Activated CD8-positive, alpha-beta memory T cell treated with anti-CD3 and anti-CD28 coated beads for 1 hour (primary cell): ENCODE measurements at places on chromosomes 3 and 15.

GRCh38 chr15:39855400-39855799, 64.7 kb downstream of the GPR176 start:
- DNase-seq = no peak

- DNase-seq = no peak
Measured at GRCh38 chr15:79025201-79025600, 65.4 kb downstream of the RASGRF1 start.

DNA sequence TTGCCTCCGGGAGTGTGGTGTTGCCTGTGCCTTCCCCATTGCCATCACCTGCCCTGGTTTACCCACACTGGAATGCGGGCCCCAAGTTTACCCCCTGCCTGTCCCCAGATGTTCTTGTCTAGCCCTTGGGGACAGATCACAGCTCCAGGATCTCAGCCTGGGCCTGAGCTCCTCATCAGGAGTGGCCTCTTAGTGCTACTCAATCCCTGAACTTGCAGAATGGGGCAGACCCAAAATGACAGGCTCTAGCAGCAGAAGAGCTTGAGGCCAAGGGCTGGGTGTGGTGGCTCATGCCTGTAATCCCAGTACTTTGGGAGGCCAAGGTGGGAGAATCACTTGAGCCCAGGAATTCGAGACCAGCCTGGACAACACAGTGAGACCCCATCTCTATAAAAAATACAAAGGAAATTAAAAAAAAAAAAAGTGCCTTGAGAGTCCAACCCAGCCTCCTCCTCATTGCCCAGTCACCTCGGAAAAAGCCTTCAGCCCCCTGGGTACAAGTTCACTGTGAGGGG, 3.8 kb downstream of the CHAC1 start:
- DNase-seq = no peak

GRCh38 chr3:11720917-11721411, 77.2 kb upstream of the VGLL4 start:
- no peak for DNase-seq

DNA sequence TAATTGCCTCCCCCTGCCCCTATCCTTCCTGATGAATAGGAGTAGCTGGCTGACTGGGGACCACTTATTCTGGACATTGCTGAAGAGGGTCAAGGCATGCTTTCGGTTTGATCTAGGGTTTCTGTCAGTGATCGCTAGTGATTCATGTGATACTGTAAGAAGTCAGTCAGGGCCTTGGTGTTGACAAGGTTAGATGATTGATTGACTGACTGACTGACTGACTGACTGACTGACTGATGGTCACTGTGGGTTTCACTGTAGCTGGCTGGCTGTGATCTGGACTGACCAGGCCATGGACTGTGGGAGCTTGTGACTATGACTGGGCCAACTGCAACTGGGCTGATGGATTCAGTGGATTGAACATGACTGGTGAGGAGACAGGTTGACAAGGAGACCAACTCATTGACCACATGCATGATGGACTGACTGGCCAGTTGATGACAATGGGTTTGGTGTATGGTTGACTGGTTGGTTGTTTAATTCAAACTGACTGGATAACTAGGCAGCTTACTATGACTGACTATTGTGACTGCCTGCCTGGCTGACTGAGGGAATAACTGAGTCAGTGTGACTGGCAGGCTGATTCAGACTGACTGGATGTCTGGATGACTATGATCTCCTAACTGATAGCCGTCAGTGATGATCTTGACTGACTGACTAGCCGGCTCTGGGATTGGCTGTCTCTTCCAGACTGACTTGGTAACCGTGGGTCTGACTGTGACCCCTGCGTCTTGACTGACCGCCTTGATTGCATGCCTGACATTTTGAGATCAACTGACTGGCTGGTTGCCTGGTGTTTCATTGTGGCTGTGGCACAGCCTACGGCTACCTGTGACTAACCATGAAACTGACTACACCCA, 509.9 kb downstream of the SHQ1 start:
- DNase-seq = no peak

GRCh38 chr3:72655131-72655551, 193.1 kb downstream of the SHQ1 start:
- DNase-seq = no peak

GRCh38 chr3:13057282-13058040, 15.8 kb downstream of the IQSEC1 start:
- DNase-seq = no peak

GRCh38 chr3:195163719-195164572, 107.0 kb downstream of the XXYLT1 start:
- no peak for DNase-seq

DNA sequence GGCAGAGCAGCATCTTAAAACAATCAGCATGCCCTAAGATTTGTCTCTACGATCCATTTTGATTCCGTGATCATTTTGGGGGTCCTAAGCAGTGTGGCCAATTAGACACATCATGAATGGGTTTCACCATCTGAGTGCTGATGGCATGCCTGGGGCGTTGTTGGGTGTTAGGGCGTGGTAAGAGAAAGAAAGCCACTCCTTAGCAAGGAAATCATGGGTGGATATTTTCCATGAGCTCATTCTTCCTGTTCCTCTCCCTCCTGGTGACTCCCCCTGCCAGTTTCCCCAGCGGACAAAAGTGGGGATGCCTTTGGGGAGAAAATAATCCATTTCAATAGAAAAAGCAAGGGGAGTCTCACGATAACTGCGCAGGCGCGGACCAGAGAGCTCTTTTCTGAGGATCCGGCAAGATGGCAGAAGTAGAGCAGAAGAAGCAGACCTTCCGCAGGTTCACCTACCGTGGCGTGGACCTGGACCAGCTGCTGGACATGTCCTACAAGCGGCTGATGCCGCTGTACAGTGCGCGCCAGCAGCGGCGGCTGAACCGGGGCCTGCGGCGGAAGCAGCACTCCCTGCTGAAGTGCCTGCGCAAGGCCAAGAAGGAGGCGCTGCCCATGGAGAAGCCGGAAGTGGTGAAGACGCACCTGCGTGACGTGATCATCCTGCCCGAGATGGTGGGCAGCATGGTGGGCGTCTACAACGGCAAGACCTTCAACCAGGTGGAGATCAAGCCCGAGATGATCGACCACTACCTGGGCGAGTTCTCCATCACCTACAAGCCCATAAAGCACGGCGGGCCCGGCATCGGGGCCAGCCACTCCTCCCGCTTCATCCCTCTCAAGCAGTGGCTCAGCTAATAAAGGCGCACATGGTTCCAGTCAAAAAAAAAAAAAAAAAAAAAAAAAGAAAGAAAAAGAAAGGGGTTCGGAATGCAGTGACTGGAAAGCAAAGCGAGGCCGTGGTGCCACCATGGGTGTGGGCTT, 301.8 kb downstream of the LRTM1 start:
- no peak for DNase-seq

GRCh38 chr3:101853982-101854381, 4.7 kb downstream of the NFKBIZ start:
- DNase-seq = no peak

GRCh38 chr15:66900586-66901310, 164.7 kb upstream of the SMAD3 start:
- no peak for DNase-seq

- DNase-seq = no peak
Measured at GRCh38 chr3:54901906-54902685, 25.8 kb downstream of the LRTM1 start.

DNA sequence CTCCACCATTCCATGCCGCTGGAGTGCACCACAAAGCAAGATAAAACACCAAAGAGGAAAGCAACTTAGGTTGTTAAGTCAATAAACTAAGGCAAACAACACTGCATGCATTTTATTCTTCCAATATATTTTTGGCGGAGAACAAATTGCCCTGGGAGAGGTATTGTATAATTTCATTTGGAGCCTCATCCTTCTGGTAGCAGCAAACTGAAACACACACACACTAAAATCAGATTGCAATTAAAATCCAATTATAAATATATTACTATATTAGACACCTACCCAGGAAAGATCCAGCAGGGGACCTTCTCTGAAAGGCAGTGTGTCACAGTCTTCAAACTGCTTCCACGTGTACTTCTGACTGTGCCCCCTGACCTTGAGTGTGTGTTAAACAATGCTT, 102.3 kb downstream of the RORA start:
- DNase-seq = no peak

DNA sequence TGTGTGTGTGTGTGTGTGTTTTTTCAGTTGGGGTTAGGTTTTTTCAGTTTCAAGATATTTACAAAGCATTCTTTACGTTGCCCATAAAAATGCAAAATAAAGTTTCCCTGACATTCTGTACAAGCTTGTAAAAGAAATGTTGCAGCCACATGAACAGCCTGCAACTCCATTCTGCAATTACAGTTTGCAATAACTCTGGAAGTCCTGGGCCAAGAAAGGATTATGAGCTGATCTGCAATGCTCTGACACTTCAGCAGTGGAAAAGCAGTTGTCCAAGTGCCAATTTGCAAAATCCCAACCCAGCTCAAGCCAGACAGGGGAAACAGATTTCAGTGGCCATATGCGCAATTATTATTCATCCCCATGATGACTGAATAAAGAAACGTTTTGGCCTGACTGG, 322.1 kb downstream of the MEX3B start:
- DNase-seq = no peak

- no peak for DNase-seq
Measured at GRCh38 chr3:177108648-177109047, 88.6 kb downstream of the TBL1XR1 start.

DNA sequence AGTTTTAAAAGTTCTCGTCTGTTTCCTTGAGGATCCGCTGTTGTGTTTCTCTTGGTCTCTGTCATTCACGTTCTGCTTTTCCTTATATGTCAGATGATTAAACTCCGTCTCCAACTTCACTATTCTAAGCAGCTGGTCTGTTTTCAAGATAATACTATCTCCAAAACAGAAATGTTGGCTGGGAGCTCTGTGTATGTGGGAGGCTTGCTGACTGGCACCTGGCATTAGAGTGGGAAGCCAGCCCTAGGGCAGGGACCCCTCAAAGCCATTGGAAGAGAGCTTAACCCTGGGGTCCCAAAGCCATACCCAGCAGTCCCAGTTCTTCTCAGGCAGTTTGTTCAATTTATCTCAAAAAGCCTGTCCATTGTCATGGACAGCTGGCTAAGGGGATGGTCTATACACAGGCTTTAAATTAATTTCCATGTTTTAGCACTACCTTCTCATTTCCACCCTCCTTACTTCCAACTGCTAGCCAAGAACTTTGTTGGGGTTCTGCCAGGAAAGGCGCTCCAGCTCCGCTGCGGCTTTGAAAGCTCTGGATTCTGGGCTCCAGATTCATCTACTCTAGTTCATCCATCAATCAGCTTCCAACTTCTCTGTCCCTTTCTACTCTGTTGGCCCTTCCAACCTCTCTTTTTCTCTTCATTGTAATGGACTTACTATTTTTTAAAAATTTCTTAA, 9.2 kb downstream of the BTBD1 start:
- no peak for DNase-seq

DNA sequence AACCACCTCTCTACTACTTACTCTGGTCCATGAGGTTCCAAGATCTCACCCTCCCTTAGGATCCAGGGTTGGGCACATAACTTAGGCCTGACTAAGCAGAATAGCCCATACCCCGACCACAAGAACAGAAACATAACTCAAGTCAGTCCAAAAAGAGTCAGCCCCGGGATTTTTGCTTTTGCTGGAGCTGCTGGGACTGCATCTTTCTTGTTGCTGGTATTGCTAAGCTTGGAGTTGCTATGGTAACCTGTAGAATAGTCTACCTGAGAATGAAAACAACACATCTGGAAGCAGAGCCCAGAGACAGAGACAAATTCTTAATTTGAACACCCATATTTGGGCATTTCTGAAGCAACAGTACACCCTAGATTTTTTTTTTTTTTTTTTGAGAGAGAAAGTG, 6.5 kb downstream of the RUBCN start:
- DNase-seq = no peak

DNA sequence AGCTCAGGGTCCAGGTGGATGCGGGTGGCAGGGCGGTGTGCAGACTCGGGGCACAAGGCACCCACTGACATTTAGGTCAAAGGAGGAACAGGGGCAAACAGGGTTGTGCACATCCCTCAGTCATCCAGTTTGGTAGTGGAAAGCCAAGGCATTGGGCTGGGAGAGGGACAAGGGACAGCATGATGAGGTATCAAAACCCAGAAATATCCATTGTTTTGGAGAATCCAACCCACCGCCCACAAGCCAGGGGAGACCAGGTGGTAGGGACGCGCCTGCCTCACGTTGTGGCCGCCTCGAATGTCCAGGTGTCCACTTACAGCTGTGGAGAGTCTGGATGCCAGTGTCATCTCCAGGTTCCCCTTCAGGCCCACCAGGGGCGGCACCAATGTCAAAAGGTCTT, 33.3 kb downstream of the SLC41A3 start:
- no peak for DNase-seq

- no peak for DNase-seq
Measured at GRCh38 chr3:14224895-14225294, 46.3 kb downstream of the LSM3 start.

DNA sequence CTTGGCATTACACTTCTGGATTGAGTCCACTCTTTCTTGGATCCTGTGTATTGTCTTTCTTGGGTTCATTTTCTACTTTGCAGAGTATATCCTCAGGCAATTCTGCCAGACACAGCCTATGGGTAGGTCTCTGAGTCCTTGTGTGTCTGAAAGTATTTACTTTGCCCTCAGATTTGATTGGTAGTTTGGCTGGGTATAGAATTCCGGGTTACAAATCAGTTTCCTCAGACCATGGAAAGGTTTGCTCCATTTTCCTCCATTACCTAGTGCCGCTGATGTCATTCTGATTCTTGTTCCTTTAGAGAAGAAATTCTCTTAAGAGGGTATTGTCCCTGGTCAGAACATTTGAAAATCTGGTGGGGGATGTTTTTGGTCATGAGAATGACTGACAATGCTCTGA, 133.2 kb downstream of the NUP210 start:
- DNase-seq = no peak

DNA sequence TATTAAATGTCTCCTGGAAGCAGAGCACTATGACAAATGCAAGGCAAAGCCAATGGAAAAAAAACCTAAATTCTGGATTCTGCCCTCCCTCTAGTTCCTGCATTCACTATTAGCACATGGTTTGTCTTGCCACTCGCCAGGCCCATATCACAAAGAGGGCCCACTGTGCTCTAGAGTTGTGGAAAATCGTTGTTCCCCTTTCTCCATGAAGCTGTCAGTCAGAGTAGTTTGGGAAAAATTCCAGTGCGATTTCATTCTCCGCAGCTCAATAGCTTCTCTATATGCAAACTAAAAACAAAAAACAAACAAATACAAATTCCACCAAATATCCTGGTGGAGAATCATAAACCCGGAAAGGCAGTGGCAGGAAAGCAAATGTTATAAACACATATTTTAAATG, 77.3 kb downstream of the RORA start:
- no peak for DNase-seq

- no peak for DNase-seq
Measured at GRCh38 chr3:132368962-132369361, 48.3 kb upstream of the DNAJC13 start.

GRCh38 chr3:116285781-116286421, 159.4 kb downstream of the LSAMP start:
- DNase-seq = no peak

DNA sequence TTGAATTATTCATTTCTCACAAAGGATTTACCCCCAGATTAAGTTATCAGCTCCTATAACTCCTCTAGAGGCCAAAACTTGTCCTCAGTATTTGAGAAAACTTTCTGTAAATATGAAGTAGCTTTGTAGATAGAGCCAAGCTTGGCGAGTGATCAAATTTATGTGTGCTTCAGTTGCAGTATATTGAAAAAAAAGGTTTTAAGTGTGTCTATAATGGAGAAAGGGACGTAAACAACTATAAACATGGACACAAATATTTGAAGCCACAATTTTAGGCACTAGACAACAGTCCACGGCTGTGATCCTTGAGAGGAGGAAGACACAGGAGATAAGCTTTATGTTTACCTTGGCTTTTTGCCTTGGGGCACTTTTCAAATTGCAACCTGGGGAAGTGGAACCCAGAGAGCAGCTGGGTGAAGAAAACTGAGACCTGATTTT, 118.7 kb downstream of the THRB start:
- no peak for DNase-seq
